ENCODE measurements at places on chromosomes 11 and 22.
A peak's percentile ranks its signal among the peaks of the same experiment; 100 is the strongest.

- peaks cover 15% of the 10 kb centered on the region for H3K27me3 ChIP-seq
- no peak for ATAC-seq
- H3K4me1 ChIP-seq, result no peaks in the 10 kb centered on the region
- H3K36me3 ChIP-seq, result no peaks in the 10 kb centered on the region
- no peak overlapping the region for H3K4me3 ChIP-seq
Observed at GRCh38 chr11:44718612-44719390, 8.0 kb upstream of the TSPAN18 start.

DNA sequence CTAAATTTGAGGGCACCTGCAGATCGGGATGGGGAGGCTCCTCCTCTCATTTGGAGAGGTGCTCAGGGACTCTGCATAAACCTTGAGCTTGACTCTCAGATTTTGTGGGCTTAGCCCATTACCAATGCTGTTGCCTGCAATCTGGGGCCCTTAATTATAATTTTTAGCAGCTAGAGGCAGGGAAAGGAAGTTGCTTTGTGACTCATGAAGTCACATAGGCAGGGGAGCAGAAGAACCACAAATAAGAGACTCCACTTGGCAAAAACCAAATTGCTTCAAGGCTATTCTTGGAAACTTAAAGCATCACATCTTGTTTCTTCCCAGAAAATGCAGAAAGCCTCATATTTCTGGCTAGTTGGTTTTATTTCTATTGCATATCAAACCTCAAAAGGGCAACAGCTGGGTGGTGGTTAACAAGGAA is 46.9 kb downstream of the MICAL2 start:
- peaks cover 10% of the 10 kb centered on the region for H3K27me3 ChIP-seq
- no peak overlapping the region for H3K27ac ChIP-seq
- ATAC-seq, result no peak
- H3K4me3 ChIP-seq, result no peak overlapping the region
- no peaks in the 10 kb centered on the region for H3K36me3 ChIP-seq

DNA sequence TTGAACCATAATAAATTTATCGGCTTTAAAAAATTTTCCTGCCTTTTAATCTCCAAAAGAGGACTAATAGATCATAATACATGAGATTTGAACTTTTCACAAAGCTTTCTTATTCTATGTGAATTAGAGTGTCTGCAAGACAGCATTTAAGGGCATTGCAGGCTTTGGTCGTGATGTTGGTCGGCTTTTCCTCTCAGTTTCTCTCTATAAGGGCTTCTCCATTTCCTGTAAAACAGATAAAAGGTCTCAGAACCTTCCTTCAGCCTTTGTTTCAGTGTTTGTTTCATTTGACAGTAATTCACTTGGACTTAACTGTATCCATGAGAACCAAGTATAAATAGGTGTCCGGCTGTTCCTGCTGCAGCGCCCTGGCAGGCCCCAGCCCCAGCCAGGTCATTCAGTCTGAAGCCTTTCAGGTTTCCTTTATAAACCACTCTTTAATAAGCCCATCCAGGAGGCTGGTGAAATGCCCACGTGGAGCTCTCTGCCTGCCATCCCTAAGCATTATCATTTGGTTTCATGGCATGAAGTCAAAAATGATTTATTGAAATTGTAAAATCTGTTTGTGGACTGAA is 37.2 kb upstream of the ADSL start:
- H3K27ac ChIP-seq, result peak overlapping the region; percentile 3
- peaks cover 56% of the 10 kb centered on the region for H3K36me3 ChIP-seq
- H3K27me3 ChIP-seq, result no peaks in the 10 kb centered on the region
- ATAC-seq, result no peak
- no peak overlapping the region for H3K4me3 ChIP-seq

GRCh38 chr11:69644071-69644961 is 3.4 kb downstream of the CCND1 start:
- peak overlapping the region; percentile 80 for H3K4me3 ChIP-seq
- peaks cover 17% of the 10 kb centered on the region for H3K27me3 ChIP-seq
- H3K4me1 ChIP-seq, result peaks cover 38% of the 10 kb centered on the region
- no peaks in the 10 kb centered on the region for H3K36me3 ChIP-seq
- peak overlapping the region; percentile 72 for H3K27ac ChIP-seq

DNA sequence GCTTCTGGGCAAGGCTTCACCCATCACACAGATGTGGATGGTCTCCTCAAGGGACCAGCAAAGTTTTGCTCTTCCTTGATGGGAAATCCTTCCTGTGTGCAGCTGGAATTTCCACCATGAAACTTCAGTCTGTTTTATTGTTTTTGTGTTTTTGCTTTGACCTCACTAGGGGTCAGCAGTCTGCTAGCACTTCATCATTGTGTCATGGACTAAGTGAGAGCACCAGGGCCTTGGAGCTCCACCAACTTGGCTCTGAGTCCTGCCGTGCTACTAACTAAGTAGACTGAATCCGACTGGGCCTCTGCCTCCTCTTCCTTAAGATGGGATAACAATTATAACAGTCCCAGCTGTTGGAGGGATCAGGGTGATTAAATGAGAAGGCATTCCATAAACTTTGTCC is 305.8 kb upstream of the NCAM1 start:
- H3K36me3 ChIP-seq, result no peaks in the 10 kb centered on the region
- no peaks in the 10 kb centered on the region for H3K4me1 ChIP-seq
- no peak for ATAC-seq

GRCh38 chr22:33350961-33351360 is 292.8 kb upstream of the SYN3 start:
- no peak overlapping the region for H3K4me3 ChIP-seq
- H3K36me3 ChIP-seq, result peaks cover 34% of the 10 kb centered on the region
- ATAC-seq, result no peak
- no peaks in the 10 kb centered on the region for H3K27me3 ChIP-seq
- H3K27ac ChIP-seq, result no peak overlapping the region
- H3K4me1 ChIP-seq, result no peaks in the 10 kb centered on the region

DNA sequence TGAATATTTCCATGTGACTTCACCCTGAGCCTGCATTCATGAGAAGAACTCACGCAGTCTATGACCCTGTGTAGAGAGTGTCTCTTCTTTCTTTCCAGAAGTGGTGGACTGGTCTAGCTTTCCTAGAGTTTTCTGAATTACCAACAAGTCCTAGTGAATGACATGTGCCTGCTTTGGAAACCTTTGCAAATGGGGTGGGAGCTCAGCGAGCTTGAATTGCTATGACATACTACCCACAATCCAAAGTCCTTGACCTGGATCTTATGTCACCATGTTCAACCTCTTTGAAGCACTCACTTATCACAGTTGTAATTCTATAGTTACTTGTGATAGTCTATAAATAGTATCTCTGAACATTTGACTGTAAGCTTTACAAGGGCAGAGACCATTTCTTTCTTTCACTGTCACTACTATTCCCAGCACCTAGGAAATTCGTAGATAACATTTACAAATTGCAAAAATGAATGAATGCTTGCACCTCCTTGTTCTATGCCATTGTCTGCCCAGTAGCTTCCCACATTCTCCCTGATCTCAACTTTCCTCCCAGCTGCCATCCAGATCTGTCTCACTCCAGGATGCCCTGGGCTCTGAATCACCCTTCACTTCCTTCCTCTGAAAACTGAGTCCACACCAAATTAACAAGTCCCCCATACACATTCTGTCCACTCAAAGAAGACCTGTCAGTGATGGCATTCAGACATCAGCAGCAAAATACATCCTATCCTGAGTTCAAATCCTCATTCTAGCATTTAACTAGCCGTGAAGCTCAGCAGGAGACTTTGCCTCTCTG is 201.9 kb upstream of the SESN3 start:
- H3K36me3 ChIP-seq, result no peaks in the 10 kb centered on the region
- ATAC-seq, result no peak
- H3K27me3 ChIP-seq, result no peaks in the 10 kb centered on the region
- no peak overlapping the region for H3K4me3 ChIP-seq
- H3K27ac ChIP-seq, result peak overlapping the region; percentile 2

- peak overlapping the region; percentile 73 for H3K27ac ChIP-seq
- H3K27me3 ChIP-seq, result peaks cover 8% of the 10 kb centered on the region
Observed at GRCh38 chr11:121904148-121904547, 211.9 kb downstream of the BLID start.

DNA sequence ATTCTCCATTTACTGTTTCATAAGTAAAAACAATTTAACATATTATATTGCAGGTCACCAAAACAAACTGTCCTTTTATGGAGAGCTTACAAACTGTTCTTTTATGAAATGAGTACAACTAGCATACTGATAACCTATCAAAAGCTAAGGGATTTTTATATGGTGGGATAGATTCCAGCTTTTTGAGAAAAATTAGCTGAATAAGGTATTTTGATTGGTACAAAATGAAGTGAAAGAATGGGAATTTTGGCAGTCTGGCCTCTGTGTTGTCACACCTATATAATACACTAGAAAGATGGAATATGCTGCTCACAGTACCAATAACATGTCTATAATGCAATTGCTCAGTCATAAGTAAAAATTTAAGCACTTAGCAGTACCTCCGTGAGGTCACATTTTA is 11.4 kb downstream of the TRAF6 start:
- H3K36me3 ChIP-seq, result peaks cover 7% of the 10 kb centered on the region
- no peaks in the 10 kb centered on the region for H3K27me3 ChIP-seq
- H3K4me3 ChIP-seq, result no peak overlapping the region

DNA sequence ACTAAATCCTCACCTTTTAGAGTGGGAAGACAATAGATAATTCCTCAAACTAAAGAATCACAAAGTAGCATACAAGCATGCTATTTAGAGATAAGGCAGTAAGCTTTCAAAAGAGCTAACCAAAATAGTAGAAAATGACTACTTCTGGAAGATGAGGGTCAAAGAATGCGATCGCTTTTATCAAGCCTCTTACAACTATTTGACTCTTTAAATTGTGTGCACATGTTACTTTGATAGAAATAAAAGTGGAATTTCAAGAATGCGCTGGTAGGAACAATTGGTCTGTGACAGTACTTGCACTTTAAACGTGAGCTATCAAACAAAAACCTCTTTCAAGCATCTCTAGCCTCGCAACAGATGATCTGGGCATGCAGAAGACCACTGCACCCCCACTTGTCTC is 97.3 kb downstream of the COMMD9 start:
- H3K36me3 ChIP-seq, result no peaks in the 10 kb centered on the region
- H3K4me1 ChIP-seq, result no peaks in the 10 kb centered on the region
- no peak for ATAC-seq
- H3K4me3 ChIP-seq, result no peak overlapping the region
- H3K27me3 ChIP-seq, result no peaks in the 10 kb centered on the region

DNA sequence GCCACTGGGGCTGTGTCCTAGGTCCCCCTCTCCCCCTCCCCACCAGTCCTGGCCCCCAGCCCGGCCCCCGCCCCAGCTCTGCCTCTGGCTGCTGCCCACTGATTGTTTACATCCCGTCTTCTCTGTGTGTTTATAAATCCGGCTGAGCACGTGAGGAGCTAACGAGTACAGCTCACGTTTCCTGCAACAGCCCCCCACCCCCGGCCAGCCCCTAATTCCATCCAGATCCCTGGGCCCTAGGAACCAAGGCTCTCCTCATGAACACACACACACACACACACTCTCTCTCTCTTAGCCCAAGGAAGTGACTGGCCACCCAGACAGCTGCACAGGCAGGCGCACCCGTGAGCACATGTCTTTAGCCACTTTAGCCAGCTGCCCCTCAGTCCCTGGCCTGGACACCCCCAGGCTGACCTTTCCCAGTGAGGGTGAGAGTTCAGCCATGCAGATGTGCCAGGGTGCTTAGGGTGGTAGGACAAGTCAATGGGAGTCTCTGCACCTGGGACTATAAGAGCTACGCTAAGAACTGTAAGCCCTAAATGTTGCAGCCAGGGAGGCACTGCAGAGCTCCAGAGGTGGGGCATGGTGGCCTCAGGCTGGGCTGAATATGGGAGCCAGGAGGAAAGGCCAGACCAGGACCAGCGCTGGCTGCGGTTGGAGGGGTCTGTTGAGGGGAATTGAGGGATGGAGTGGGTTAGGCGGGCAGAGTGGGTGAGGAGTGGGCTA is 2.9 kb downstream of the CLCF1 start:
- peak overlapping the region; percentile 64 for H3K27ac ChIP-seq
- no peak for ATAC-seq
- no peaks in the 10 kb centered on the region for H3K27me3 ChIP-seq
- peak overlapping the region; percentile 52 for H3K4me3 ChIP-seq
- peaks cover 22% of the 10 kb centered on the region for H3K36me3 ChIP-seq

DNA sequence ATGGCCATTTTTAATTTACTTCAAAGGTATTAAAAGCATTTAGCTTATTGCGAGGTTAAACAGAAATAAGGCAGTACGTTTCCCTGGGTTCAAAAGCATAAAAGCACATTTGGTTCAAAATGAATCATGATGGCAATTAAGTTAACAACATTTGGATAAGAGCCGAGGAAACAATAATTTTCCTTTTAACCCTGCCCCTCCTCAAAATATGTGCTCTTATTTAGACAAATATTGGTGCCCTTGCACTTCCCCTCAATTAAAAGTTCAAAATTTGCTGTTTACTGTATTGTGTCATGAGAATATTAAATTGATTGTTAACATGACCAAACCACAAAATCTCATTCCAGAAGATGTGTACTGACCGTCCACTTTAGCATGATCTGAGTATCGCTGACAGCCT is 48.7 kb downstream of the VSIG10L2 start:
- H3K4me3 ChIP-seq, result no peak overlapping the region
- peaks cover 10% of the 10 kb centered on the region for H3K4me1 ChIP-seq
- no peak overlapping the region for H3K27ac ChIP-seq
- H3K36me3 ChIP-seq, result no peaks in the 10 kb centered on the region
- H3K27me3 ChIP-seq, result peaks cover 4% of the 10 kb centered on the region

DNA sequence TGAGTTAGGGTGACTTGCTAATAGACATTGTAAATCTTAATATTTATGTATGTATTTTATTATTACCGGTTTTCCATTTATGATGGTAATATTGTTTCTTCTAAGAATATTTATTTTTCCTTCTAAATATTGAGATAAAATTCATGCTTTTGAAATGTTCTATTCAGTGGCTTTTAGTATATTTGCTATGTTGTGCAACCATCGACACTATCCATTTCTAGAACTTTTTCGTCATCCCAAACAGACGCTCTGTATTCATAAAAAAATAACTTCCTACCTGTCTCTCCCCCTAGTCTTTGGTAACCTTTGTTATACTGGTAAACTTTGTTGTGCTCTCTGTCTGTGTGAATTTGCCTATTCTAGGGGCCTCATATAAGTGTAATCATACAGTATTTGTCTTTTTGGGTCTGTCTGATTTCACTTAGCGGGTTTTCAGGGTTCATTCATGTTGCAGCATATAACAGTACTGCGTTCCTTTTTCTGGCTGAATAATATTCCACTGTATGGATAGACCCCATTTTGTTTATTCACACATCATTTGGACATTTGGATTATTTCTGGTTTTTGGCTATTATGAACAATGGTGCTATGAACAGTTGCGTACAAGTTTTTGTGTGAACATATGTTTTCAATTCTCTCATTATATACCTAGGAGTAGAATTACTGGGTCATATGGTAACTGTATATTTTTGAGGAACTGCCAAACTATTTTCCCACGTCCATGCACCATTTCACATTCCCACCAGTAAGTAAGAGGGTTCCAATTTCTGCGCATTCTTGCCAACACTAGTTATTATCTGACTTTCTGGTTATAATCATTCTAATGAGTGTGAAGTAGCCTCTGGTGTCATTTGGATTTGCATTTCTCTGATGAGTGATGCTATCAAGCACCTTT is 15.9 kb downstream of the NEAT1 start:
- peaks cover 80% of the 10 kb centered on the region for H3K4me1 ChIP-seq
- no peak overlapping the region for H3K27ac ChIP-seq
- no peaks in the 10 kb centered on the region for H3K27me3 ChIP-seq
- no peak overlapping the region for H3K4me3 ChIP-seq
- H3K36me3 ChIP-seq, result peaks cover 52% of the 10 kb centered on the region
- no peak for ATAC-seq
